Naive B cell (primary cell): ENCODE measurements at places on chromosomes 11 and 22.

GRCh38 chr11:115893461-115894099, 389.4 kb upstream of the CADM1 start:
- no peak for DNase-seq

- DNase-seq, result peak; percentile 31
Measured at GRCh38 chr11:95790933-95791708, 823 bp downstream of the CEP57 start.

- no peak for DNase-seq
Measured at GRCh38 chr11:95508219-95508890, 277.4 kb upstream of the SESN3 start.

DNA sequence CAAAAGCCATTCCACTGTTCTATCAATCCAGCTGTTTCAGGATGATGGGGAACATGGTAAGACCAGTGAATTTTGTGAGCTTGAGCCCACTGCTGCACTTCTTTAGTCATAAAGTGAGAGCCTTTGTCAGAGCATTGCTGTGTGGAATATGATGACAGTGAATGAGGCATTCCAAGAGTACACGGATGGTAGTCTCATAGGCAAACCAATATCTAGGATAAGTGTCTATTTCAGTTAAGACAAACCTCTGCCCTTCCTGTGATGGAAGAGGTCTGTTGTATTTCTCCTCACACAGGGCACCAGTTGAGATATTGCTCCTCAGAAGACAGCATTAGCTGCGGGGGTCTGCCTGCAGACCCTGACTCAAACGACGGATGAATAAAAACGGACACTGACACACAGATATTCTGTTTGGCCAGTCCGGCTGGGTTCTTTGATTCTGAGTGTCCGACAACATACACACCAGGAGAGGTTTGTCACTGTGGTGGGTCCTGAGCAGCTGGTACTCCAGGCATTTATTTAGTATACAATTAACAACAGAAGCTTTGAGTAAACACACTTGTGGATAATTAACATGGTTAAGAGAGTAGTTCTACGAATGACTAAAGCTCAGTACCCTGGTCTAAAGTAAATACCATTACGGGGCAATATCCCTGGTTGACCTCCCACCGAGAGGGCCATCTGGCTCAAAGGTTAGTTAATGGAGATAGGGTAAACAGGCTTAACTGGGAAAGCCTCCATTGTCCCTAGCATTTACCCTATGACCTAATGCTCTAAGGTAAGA, 121.7 kb downstream of the ZNF280B start:
- no peak for DNase-seq

DNA sequence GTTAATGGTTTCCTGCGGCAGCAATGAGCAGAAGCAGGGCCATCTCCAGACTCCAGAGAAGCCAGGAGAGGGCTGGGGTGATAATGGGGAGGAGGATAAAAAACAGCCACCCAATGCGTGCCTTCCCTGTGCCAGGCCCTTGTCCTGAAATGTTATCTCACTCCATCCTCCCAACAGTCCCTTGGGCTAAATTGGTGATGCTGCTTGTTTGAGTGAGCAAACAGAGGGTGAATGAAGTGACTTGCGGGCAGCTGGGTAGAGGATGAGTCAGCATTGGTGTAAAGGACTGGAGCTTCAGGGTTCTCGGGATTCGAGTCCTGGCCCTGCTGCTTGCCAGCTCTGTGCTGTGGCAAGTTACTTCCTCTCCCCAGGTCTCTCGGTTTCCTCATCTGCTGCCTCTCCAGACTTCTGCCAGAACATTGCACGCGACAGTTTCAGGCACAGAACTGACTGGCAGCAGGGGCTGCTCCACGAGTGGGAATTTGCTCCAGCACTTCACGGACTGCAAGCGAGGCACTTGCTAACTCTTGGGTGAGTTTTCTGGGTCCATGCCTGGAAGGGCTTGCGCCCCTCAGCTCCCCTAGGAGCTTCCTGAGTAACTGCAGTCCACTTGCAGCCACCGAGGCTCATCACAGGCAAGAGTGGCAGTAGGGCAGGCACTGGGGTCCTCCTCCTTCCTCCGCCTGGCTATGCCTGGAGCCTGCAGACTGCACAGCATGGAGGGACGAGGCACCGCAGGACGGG, at the start of gene P2RY6:
Gene P2RY6, plus strand, starts transcription at position 403 of the 744 bp plus-strand sequence. CDS start 24,181 bp downstream, outside the sequence.
- no peak for DNase-seq

GRCh38 chr11:135073381-135073780, 661.3 kb upstream of the B3GAT1 start:
- no peak for DNase-seq

DNA sequence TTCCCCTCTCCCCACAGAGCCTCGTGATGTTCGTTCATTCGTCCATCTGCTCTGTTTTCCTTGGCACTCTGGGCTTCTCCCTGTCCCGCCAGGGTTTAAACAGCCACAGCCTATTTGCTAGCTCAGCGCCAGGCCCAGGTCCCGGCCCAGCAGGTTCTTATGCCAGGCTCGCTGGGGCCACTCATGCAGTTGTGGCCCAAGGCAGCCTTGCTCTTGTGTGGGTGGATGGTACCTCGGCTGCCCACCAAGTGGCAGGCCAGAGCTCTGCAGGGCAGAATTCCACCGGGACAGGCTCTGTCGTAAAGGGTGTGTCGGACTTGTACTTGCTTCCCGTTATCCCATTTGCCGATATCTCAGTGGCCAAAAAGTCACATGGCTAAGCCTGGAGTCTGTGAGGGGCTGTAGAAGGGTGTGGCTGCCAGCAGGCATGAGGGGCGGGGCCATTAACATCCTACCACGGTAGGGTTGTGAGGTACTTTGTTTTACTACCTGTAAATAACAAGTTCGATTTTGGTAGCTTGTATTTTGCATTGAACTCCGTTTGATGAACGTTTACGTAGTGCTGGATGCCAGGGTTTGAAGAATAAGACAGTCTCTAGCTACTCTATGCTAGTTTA, 7.9 kb downstream of the FAM118A start:
- no peak for DNase-seq

GRCh38 chr11:104944076-104944475, 24.3 kb downstream of the CASP4 start:
- DNase-seq, result no peak

GRCh38 chr22:49789289-49790141, 38.2 kb downstream of the BRD1 start:
- no peak for DNase-seq

GRCh38 chr11:118401880-118402590, 629 bp downstream of the ATP5MG start:
- no peak for DNase-seq

- no peak for DNase-seq
Measured at GRCh38 chr22:31789803-31790202, 36.0 kb downstream of the DEPDC5 start.

- DNase-seq, result no peak
Measured at GRCh38 chr22:42114721-42115120, 15.9 kb downstream of the CYP2D6 start.

DNA sequence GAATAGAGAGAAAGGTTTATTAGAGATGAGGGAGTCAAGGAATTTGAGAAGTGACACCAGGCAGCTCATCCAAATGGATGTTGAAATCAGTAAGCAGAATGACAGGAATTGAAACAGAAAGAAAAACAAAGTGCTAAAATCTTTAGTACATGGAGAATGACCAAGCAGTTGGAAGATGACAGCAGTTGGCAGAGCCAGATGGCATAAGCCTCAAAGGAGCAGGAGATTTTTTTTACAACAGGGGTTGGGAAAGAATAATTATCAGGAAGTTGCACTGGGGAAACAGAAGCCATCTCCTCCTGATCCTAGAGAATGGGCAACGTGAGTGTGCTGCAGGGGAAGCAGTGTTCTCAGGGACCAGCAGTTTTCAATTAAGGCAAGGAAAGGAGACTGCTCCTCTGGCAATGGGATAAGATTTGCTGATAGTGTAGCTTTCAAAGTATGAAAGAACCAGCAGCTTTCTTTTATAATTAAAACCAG, 28.9 kb downstream of the RAB39A start:
- no peak for DNase-seq

DNA sequence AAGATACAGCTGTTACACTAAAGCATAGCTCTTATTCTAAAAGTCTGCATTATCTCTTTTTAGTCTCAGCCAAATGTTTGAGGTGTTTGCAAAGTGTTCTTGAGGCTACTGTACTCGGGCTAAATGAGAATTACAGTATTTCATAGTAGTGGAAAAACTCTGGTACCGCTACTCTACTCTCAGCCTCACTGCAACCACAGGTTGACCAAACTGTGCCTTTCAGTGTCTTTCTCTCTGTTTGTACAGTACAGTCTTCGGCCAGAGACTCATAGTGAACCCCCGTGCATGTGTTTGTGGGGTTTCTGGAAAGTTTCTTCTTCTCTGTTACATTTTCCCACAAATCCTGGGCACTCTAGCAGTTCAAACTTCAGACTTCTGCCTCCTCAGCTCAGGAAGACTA, 7.4 kb upstream of the LUZP2 start:
- no peak for DNase-seq

- no peak for DNase-seq
Measured at GRCh38 chr22:48798281-48799226, 1029.1 kb downstream of the BRD1 start.

DNA sequence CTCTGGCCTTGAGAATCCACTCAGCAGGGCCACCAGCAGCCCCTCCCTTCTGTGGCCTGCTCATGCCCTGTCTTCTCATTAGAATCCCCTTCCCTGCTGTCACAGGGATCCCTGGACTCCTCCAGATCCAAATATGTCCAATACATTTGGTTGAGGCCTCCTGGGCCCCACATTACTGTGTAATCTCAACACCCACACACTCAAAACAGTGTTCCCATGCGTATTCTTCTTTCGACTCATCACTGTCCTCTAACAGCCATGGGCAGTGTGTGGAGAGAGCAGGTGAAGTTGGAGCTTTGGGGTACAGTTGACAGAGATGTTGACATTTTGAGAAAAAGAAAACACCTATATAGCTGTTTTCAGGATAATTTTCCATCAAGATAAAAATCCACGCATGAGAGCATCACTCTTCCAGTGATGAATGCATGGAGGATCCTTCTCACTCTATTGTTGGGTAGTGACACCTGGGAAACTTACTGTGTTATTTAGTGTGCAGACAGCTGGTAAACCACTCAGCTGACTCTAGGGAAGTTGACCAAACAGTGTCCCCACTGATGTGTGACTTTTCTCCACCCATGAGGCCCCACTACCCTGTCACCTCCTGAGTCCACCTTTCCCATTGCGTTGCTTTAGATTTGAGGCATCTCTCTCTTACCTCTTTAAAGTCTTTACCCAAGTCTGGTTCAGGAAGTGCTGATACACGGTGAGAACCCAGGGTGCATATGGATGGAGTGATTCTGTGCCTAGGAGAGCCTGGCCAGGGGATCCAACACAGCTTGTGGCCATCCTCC, 28.7 kb upstream of the VPREB1 start:
- no peak for DNase-seq

DNA sequence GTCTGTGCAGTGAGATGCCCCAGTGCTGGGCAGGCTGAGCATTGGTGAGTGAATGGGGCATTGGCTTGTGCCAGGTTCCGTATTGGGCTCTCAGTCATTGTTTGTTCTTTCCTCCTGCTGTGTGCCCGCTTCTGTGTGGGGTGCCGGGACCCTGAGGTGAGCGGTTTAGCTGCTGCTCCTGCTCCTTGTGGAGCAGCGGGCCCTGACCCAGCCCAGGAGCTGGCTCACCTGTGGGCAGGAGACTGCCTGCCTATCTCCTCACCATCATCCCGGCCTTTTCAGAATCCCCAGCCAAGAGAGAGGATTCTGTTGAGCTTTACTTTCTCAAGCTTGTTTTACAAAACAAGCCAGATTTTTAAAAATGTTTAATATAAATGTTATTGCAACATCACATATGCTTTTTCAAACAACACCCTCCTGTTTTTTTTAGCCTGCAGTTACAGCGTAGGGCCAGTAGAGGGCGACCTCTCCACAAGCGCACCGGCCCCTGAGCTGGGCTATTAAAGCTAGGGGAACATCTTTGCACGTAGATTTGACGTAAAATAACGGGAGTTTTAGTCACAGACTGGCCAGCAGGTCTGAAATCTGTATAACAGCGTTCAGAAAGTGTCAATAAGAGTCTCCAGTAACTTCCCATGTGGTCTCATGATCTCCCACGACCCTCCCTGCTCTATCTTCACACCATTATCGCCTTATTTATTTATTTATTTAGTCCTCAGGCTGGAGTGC, 25.1 kb upstream of the RELT start:
- DNase-seq, result peak; percentile 70

DNA sequence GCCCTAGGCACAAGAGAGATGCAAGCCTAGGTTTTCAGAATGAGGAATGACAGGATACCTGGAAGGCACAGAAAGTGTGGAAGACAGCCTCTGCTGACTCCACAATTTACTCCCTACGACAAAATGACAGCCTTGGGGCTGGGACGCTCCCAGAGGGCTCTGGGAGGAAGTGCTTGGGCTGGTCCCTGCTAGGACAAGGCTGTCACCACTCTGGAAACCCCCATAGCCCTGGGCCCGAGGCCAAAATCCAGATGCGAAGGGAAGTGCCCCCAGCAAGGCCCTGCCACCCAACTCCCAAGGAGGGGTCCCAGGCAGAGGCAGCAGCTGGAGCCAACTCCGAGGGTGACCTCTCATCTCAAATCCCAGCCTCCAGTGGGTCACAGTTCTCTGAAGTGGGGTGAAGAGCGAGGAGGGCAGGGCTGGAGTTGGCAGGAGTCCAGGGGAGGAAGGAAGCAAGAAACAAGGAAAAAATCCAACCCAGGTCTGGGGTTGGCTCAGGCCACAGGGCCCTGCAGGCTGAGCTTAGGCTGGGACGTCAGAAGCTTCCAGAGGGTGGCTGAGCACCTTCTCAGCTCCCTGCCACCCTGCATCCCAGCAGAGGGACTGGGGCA, 6.3 kb upstream of the CDC42EP2 start:
- no peak for DNase-seq

GRCh38 chr11:5611627-5612026, 13.2 kb upstream of the TRIM34 start:
- no peak for DNase-seq

- no peak for DNase-seq
Measured at GRCh38 chr11:44990665-44991064, 40.0 kb upstream of the TP53I11 start.

DNA sequence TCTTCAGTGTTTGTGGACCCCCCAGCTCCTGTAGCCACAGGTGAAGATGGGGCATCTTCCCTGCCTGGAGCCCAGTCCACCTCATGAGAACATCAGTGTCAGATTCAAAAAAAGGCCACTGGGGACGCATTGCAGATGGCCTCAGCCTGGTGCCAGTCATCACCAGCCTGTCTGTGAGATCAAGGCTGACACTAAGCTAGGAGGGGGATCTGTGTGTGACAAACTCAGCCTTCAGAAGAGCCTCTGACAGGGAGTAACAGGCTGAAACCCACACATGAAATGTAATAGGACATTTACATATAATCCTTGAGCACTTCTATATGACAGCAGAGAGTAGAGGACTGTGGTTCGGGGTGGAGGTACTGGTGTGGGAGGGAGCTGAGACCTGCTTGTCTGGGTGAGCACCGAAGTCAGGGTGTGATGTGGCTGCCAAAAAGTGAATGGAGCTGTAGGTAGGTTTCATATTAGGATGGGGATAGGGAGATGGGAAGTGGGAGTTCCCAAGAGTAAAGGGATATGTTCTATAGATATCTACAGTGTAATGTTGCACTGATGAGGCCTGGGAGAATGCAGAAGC, 20.5 kb upstream of the CCDC134 start:
- no peak for DNase-seq

- DNase-seq, result no peak
Measured at GRCh38 chr22:24001314-24001713, 3.9 kb downstream of the GSTT4 start.

- no peak for DNase-seq
Measured at GRCh38 chr11:77444261-77444660, 29.6 kb downstream of the PAK1 start.
